T follicular helper cell (primary cell): ENCODE measurements at places on chromosomes 12 and 14.

- DNase-seq: no peak
Measured at GRCh38 chr12:77354766-77355362, 289.5 kb upstream of the E2F7 start.

- no peak for DNase-seq
Measured at GRCh38 chr12:86774841-86775388, 518.7 kb upstream of the MGAT4C start.

DNA sequence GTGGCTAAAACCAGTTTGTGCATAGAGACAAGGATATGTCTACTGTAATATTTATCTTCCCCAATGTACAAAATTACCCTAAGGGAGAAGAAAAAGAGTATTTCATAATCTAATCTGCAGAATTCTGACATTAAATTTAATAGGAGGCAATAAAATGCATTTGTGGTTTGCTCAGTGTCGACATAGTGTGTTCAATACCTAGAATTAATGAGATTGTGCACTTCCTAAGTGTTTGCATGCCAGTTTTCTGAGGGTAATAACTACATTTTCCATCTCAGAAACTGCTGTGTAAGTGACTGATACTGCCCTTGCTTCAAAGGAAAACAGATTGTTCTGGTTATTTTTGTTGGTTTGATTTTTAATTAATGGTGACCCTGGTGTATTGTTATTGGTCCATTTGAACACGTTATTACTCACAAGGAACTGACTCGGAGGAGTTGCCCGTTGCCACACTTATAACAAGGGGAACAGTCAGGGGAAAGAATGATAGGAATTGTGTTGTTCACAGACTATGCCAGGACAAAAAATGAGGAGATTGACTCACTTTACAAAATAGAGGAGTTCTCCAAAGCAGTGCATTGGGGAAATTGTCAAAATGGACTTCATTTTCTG is 960.3 kb upstream of the TMEM132C start:
- DNase-seq: no peak

DNA sequence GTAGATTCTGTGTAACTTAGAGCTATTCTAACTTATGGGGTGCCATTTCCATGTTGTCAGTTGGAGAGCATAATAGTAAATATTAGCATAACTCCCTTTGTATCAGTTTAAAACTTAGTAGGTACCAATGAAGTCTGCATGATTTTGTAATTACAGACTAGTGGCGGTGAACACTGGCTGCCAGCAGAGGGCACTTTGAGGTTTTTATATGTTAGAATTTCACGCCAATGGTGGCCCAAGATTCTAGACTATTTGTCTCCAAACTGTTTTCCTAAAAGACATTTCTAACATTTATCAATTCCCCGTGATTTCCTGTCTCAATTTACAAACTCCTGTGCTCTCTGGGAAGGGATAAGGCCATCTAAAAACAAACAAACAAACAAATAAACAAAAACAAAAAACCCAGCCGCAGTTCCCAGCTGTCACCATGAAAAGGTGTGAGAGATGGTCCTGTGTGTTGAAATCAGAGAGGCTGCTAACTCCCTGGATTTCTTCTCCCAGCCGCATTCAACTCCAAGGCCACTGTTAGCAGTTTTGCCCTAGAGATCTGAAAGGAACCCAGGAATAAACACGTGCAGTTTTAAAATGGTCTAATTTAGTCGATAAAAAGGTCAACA is 57.6 kb downstream of the BRMS1L start:
- no peak for DNase-seq

DNA sequence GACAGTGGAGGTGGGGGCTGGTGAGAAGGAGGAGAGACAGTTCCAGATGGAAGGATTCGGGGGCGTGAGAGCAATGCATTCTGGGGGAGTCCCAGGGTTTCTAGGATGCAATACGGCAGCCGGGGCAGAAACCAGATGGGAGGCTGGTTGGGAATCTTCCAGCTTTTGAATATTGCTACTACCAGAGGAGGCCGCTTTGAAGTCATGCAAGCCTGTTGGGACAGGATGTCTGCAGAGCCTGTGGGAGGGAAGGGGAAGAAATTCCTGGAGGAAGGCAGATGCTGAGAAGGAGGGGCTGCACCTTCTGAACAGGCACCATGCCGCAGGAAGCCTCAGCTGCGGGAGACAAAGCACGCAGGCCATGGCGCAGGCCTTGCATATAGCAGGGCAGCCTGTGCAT is 105.4 kb downstream of the APAF1 start:
- no peak for DNase-seq

- no peak for DNase-seq
Measured at GRCh38 chr14:95597784-95598211, 62.9 kb downstream of the GLRX5 start.

DNA sequence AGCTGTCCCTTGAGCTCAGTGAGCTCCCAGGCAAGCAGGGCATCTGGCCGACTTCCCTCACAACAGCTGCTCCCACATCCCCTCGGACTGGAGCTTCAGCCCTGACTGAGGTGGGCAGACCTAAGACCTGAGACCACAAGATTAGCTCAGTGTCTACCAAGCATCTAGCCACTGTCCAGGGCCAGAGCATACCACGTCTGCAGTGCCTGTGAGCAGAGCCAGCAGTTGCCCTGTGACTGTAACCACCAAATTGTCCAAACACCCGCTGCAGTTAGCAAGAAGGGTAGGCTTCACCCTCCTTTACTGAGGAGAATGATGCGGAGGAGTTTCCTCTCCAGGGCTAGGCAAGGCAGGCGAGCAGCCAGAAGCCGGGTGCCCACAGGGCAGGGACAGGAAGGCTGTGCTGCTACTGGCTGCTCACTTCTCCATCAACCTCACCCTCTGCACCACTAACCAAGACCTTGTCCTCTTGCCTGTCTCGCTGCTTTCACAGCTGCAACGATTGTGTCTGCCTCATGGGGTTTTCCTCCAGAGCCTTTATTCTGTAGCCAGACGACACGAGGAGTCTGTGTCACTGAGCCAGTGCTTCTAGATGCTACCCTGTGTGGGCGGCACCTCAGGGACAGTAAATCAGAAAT is 53.9 kb downstream of the ANAPC7 start:
- peak; percentile 10 for DNase-seq

GRCh38 chr12:122021822-122022392 is at the start of gene BCL7A:
TSS of gene BCL7A (plus strand) at chr12:122021884. CDS start at chr12:122022092, 208 bp downstream.
- peak; percentile 31 for DNase-seq

DNA sequence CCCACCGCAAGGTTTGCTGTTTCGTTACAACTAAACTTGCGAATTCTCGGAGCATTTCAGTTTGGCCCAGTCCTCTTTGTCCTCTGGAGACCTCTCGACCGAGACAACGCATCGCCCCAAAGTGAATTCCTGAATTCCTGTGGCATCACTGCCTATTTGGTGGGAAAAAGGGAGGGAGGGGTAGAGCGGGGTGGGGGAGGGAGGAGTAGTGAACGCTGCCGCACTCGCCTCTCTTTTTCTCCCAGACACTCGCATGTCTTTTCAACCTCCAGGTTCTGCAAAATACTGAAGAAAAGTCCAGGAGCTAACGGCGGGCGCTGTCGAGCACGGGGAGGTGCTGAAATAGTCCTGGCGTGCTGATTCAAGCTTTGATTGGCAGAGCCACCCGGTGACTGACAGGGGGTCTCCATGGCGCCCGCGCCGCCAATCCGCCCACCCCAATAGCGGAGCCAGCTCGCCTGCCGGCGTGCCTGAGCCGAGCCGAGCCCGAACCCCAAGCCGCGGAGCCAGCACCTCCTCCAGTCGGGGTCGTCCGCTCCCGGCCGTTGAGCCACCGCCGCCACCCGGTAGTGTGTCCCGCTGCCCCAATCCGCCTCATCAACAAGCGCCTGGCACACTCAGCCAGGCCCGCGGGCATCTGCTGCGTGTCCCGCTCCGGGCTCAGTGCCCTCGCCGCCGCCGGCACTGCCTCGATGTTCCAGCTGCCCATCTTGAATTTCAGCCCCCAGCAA is at the start of gene SIX6:
Gene SIX6, plus strand, starts transcription at position 440 of the 731 bp plus-strand sequence. Its CDS starts 253 bp downstream, at position 693.
- DNase-seq: no peak

GRCh38 chr12:58670623-58671022 is 249.7 kb downstream of the LRIG3 start:
- no peak for DNase-seq

DNA sequence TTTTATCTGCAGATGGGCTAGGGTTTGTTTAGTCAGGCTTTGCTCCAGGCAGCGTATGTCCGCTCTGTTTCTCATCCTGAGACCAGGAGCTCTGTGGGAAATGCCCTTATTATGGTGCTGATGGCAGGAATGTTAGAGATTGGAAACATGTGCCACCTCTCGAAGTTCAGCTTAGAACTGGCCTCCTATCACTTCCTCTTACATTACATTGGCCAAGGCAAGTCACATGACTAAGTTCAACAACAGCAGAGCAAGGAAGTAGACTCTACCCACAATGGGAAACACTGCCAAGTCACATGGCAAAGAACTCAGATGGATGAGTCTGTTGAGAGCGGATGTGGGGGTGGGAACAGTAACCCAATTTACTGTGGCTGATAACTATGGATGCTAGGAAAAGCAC is 161.9 kb upstream of the WSCD2 start:
- DNase-seq: no peak

GRCh38 chr14:104094056-104094708 is 8.7 kb downstream of the ASPG start:
- DNase-seq: no peak

GRCh38 chr14:85363358-85363757 is 166.6 kb upstream of the FLRT2 start:
- no peak for DNase-seq

DNA sequence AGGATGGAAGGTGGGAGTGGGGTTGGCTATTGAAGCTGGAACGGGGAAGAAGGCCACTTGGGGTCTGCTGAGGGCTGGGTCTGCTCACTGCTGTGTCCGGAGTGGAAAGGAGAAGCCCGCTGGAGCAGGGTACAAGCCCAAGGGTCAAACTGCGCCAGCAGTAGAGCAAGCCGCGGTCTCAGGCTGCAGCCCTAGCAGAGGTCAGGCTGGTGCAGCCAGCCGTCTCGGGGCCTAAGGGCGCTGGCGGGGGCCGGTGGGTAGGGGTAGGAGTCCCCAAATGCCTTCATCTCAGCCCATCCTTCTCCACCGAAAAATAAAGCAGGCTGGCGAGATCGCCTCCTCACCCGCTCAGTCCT is 718 bp upstream of the JDP2 start:
- DNase-seq: no peak

DNA sequence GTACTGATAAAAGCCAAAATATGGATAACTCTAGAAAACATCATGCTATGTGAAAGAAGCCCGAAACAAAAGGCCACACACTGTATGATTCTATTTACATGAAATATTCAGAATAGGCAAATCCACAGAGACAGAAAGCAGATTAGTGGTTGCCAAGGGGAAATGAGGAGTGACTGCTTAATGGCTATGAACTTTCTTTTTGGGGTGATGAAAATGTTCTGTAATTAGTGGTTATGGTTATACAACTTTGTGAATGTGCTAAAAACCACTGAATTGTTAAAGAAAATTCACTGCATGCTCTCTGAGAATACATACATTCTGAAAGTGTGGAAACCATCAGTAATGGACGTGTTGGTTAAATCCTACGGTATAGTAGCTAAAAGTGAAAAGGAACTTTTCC is 39.9 kb upstream of the STON2 start:
- no peak for DNase-seq

DNA sequence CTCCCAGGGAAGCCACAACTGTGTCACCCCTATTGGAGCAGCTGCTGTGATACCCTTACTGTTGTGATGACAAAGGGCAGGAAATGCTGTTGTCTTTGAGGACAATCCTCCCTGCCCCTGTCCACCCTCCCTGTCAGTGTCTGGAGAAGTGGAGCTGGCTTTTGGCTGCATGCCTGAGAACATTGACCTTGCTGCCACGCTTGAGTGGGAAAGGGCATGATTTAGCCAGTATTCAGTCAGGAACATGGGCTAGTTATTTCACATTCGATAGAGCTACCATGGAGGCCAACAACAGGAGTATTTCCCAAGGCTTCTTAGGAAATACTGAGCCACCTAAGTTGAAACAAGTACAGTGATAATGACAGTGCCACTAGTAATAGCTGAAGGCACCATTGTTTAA is 59.4 kb downstream of the MYRFL start:
- DNase-seq: no peak

- DNase-seq: no peak
Measured at GRCh38 chr12:125006365-125006764, 12.9 kb downstream of the BRI3BP start.

DNA sequence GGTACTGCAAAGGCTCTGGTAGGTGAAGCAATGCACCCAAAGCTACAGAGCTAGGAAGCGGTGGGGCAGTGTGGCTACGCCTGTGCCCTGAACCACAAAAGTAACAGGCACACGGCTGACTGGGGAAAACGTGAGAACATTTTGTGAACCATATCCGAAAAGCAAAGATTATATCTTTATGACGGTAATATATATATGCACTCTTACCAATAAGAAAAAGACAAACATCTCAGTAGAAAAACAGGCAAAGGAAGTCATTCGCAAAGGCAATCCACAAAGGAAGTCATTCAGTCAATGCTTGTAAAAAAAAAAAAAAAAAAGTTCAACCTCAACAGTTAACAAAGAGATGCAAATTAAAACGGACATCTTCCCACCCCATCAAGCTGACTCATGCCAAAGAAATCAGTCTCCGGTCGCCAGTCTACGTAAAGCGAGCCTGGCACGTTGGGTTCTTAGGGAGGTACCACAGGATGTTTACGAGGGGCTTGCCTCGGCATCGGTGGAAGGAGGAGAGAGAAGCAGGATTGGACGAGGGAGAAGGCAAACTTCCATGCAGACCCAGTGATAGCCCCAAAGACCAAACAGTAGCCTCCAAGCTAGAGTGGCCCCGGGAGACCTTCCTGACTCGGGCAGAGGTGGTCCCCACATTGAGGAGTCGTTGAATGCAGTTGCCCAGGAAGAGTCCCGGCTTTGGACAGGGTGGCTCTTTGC is 39.4 kb upstream of the PPP2R5C start:
- peak; percentile 72 for DNase-seq

DNA sequence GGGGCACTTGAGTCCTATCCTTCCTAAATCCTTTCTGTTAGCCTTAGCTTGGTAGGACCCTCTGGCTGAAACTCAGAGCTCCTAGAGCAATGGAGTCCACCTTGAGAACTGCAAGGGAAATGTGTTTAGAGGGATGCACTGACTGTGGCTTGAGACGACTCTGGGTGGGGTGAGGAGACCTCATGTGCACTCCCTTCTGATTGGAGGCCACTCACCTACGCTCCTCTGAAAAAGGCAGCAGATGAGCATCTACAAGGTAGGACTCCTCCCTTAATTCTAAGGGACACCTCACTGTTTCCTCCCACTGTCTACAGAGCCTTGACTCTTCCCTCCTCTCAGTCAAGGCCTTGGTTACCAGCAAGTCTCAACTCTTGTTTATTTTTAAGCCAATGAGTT is 1.0 kb downstream of the MAP3K12 start:
- no peak for DNase-seq
